IPS DF 6.9 (cell line): ENCODE measurements at places on chromosomes 6 and 20.

DNA sequence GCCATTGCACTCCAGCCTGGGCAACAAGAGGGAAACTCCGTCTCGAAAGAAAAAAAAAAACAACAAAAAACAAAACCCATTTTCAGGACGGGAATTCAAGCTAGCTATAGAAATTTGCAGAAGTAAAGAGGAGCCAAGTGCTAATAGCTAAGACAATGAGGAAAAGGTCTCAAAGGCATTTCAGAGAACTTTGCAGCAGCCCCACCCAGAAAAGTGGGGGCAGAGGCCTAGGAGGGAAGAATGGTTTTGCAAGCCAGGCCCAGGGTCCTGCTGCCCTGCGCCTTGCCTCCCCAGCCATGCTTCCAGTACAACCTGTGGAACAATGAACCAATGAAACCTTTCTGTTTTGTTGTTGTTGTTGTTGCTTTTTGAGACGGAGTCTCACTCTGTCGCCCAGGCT lies 38.3 kb upstream of the SAMHD1 start:
- no peak overlapping the region for H3K27ac ChIP-seq
- H3K27me3 ChIP-seq = no peaks in the 10 kb centered on the region
- no peak overlapping the region for H3K4me3 ChIP-seq
- no peaks in the 10 kb centered on the region; the same call in 1 of the 2 replicates for H3K4me1 ChIP-seq

DNA sequence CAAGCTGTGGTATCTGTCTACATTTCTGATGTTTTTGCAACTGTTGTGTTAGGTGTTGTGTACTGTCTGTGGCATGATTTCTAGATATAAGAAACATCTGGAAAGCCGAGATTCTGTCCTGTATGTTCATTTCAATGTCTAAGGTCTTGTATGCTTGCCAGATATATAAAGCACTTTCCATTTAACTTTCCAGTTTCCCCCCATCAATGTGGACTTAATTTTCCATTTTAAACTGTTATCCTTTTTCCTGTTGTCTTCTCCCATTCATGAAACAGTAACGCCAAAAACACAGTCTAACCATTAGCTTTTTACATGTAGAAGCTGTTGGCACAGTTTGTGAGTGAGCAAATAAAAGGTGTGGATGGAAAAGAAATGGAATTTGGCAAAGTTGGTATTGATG lies 181.6 kb downstream of the FARS2 start:
- no peaks in the 10 kb centered on the region for H3K27me3 ChIP-seq
- peaks cover 1% of the 10 kb centered on the region; the same call in 1 of the 2 replicates for H3K4me1 ChIP-seq
- H3K4me3 ChIP-seq = no peak overlapping the region
- H3K36me3 ChIP-seq = no peaks in the 10 kb centered on the region

- no peak overlapping the region for H3K4me3 ChIP-seq
- H3K36me3 ChIP-seq = no peaks in the 10 kb centered on the region
- H3K27me3 ChIP-seq = no peaks in the 10 kb centered on the region
- H3K4me1 ChIP-seq = no peaks in the 10 kb centered on the region
- no peak for DNase-seq
- no peak overlapping the region for H3K27ac ChIP-seq
These were observed 83.0 kb downstream of the HFE start for GRCh38 chr6:26170181-26170580.

DNA sequence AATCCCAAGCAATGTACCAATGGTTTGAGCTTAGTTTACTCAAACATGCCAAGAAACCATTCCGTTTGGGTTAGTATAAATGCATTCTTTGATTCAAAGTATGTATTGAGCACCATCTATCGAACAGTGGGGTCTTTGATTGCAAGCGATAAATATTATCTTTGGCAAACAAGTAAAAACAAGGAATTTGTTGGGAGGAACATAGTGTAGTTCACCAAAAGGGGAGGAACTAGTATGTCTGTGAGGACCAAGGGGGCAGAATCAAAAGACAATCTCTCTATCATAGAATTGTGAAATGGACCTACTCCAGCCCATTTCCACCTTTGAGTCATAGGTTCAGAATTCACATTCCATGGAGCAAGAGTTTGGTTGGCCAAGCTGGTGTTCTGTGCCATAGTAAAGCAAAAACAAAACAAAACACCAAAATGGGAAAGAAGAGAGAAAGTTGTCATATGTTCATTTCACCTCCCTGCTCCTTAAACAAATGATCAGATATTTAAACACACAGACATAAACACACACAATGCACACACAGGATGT lies 266.0 kb downstream of the TSHZ2 start:
- no peaks in the 10 kb centered on the region for H3K36me3 ChIP-seq
- H3K4me1 ChIP-seq = no peaks in the 10 kb centered on the region
- H3K4me3 ChIP-seq = no peak overlapping the region
- DNase-seq = no peak

GRCh38 chr20:47799116-47799715 lies 13.9 kb upstream of the SULF2 start:
- 0 out of 2 replicates have a peak, but pooled peaks cover 1% of the 10 kb centered on the region for H3K4me1 ChIP-seq
- no peak overlapping the region for H3K27ac ChIP-seq
- no peaks in the 10 kb centered on the region for H3K27me3 ChIP-seq
- no peak overlapping the region for H3K4me3 ChIP-seq
- DNase-seq = no peak
- H3K36me3 ChIP-seq = no peaks in the 10 kb centered on the region

DNA sequence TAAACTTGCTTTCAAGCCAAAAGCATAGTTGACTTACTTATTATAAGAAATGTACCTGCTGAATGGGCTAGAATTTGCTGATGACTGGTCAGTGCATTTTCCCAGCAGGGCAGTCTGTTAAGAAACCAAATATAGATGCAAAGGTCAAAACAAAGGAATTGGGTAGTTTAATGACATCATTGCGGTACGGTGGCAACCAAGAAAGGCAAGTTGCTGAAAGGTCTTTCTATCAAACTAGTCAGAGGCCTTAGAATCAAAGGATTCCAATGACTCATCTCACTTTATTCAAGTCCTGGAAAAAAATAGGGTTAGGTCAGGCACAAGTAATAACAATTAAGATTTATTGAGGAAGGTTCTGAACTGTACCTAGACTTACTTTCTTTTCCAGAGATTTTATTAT lies 76.4 kb downstream of the KIZ start:
- no peak for DNase-seq
- no peak overlapping the region for H3K27ac ChIP-seq
- no peak overlapping the region for H3K4me3 ChIP-seq
- H3K4me1 ChIP-seq = no peaks in the 10 kb centered on the region
